ENCODE measurements at places on chromosomes 3 and 15. TPM values are rescaled to one million over a fixed set of nuclear protein-coding genes. Genes with fewer than 3 reads are reported as not detected.

DNA sequence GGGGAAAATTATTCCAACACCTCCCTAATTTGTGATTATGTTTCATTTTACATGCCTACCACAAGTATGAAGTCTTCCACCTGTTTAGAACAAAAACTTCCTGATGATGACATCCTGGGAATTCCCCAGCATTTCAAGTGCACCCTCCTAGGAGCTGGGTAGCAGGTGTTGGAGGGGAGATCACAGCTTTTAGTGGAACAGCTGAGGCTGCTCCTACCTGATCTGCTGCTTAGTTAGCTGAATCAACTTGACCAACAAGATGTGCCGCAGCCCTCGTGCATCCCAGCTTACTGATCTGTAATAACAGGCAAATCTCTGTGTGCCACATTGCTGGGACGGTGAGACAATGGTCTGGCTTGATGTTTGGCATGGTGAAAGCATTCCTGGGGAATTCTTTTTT is 29.7 kb downstream of the TRAK1 start:
- DNase-seq = no peak

DNA sequence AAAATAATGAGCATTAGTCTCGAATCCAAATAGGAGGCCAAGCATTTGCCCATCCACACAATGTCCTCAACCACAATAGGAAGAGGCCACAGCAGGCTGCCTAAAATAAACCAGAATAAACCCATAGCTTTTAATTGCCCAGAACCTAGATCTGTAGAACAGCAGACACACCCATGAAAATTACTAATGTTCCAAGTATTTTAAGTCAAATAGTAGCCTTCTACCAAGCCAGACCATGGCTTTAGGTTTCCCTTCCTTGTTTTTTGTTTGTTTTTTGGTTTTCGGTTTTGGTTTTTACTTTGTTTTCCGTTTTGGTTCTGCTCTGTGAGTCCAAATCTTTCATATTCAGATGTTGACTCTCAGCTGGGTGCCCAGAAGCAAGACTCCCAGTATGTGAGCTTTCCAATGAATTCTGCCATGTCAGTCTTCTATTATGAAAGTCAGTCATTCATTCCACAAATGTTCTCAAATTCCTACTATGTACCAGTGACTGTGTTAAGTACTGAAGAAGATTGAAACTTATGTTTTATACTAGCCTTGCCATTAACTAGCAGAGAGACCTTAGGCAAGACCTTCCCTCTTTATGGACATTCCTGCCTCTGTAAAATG is 57.8 kb upstream of the BOC start:
- DNase-seq = no peak

GRCh38 chr3:197592361-197593045 is 36.7 kb upstream of the BDH1 start:
- no peak for DNase-seq

DNA sequence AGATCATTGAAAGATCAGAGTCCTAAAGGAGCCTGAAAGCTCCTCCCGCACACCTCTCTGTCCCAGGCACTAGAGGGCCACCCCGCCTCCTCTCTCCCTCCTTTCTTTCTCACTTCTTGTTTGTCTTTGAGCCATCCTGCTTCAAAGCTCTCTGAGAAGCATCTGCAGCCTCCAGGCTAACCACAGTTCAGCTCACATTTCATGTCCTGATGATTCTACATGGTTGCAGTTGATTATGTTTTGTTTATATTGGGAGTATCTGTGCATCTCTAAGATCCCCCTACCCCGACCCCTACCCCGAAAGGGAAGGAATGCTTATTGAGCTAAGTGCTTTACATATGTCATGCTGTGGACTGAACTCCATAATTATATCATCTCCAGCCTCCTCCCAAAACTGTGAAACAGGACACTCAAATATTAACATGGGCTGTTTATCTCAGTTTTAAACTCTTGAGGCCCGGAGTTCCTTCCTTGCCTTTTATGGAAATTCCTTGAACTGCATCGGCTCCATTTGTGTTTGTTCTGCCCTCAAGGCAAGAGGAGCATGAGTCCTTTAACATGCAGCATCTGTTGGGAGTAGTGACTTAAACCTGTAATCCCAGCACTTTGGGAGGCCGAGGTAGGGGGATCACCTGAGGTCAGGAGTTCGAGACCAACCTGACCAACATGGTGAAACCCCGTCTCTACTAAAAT is 30.9 kb downstream of the MGLL start:
- DNase-seq = peak; percentile 50

DNA sequence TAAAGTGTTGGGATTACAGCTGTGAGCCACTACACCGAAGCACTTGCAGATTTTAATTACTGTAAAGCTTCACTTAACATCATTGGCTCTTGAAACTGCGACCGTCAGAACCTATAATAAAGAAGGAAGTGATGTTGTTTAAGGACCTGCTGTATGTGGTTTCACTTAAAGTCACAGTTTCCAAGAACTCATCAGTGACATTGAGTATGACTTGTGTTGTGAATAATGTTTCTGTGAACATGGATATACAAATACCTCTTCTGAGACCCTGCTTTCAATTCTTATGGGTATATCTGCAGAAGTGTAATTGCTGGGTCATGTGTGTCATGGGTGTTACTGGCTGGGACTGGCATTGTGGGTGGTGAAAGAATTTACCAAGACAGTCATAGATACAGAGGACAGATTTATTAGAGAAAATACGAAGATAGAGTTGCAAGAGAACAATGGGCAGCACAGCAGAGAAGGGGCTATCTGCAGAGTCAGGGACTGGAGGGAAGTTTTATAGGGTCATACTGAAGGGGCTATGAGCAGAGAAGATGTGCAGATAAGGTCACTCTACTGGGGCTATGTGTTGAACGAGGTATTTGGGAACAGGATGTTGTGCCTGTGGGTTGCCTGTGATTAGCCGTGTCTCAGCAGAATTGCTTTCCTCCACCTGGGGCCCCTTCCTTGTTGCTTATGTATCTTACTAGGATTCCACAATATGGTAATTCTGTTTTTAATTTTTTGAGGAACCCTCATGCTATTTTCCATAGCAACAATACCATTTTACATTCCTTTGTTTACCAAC is 4.5 kb downstream of the NDUFB5 start:
- DNase-seq = no peak

GRCh38 chr15:31051496-31052080 is 49.9 kb downstream of the TRPM1 start:
- no peak for DNase-seq

GRCh38 chr3:152574461-152575079 is 260.4 kb upstream of the P2RY1 start:
- peak; percentile 46 for DNase-seq

GRCh38 chr15:70323111-70323851 is 225.6 kb upstream of the TLE3 start:
- DNase-seq = peak; percentile 76

- DNase-seq = no peak
These were observed 132.2 kb downstream of the KLF13 start for GRCh38 chr15:31458596-31459399.

GRCh38 chr3:156888576-156888975 is 62.4 kb downstream of the LEKR1 start:
- no peak for DNase-seq

The SLC51A gene
- total RNA-seq = not detected

The UROC1 gene
- not detected for total RNA-seq

The CCR1 gene
- total RNA-seq = not detected

Measured in MG63 (cell line).